ENCODE measurements at places on chromosomes 6 and 20.

- no peak for DNase-seq
Observed at GRCh38 chr6:52020945-52021570, 66.4 kb downstream of the PKHD1 start.

GRCh38 chr6:97085772-97086171, 161.2 kb downstream of the KLHL32 start:
- no peak for DNase-seq

- no peak for DNase-seq
Observed at GRCh38 chr6:23073821-23074220, 504.5 kb downstream of the HDGFL1 start.

GRCh38 chr6:150328744-150329405, 39.9 kb upstream of the IYD start:
- DNase-seq = no peak

- DNase-seq = no peak
Observed at GRCh38 chr6:122730334-122730733, 49.2 kb upstream of the FABP7 start.

DNA sequence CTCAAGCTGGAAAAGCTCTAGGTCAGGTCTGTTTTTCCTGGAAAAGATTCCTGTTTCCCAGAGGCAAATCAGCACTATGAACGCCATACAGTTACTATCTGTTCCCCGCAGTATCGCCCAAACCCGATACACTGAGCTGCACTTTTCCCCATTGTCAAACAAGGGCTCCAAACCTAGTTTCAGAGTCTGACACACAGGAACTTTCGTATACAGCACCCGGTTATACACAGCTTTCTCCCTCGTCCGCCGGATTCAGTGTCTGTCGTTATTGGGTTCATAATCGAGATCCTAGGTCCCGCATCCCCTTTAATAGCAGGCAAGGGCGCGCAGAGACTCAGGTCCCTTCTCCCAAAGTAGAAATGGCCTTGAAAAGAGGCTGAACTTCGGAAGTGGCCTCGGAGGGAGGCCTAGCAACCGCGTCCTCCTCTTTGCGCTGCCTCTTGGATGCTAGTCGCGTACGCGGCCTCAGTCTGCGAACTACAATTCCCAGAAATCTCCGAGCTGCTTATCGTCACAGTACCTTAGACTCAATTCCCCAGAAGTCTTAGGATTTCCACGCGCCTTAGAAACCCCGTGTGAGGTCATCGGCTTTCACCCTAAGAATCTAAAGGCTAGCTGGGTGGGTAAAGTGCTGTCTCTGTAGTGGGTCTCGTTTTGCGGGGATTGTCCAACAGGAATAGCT, 34.2 kb downstream of the ZNF391 start:
- no peak for DNase-seq

DNA sequence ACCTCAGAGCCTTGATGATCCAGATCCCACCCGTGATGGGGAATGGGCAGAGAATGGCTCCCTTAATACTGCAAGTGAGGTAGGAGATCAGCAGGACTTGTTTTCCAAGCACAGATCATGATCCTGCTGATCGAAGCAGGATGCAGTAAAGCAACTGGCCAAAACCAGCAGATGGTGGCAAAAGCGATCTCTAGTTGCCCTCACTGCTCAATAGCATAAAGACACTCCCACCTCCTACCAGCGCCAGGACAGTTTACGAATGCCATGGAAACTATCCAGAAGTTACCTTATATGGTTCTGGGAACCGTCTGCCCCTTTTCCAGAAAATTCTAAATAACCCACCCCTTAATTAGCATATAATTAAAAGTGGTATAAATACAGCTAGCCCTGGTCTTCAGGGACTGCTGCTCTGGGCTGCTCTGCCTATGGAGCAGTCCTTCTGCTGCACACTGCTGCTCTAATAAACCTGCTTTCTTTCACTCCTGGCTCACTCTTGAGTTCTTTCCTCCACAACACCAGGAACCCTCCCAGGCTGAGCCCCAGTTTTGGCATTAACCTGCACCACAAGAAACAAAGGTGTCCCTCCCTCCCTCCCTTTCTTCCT, 415.8 kb downstream of the PREX1 start:
- DNase-seq = no peak
